ENCODE measurements at places on chromosomes 6 and 20.

GRCh38 chr20:43722153-43722505, 4.7 kb downstream of the GTSF1L start:
- no peak for DNase-seq

DNA sequence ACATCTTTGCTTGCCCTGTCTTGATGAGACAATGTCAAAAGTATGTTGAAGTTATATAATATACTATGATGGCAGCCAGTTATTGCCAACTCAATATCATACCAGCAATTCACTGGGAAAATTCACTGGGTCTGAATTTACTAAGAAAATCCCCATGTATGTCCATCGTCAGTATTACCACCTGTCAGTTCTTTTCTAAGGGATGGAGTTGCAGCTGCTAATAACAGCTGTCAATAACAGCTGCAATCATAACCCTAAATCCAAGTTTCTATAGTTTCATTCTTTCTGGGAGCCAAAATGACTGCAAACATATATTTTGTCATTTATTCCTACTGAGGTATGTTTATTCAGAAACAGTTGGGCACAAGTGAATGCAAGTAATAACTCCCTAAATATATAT, 132.6 kb upstream of the RIN2 start:
- DNase-seq, result no peak

DNA sequence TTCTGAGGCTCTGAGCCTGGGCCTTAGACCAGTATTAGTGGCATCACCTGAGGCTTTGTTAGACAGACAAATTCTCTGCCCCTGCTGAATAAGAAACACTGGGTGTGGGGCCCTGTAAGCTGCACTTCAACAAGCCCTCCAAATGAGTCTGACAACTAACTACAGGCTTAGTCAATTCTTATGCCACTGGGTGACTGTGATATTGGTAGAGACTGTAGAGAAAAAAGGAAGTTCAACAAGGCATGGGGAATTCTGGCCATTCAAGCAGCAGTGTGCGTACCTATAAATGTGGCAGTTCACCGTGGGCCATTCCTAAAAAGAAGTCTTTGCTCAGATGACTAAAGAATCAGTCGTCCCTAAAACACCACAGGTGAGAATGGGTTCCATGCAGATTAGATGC, 82.7 kb downstream of the MDN1 start:
- DNase-seq, result no peak

DNA sequence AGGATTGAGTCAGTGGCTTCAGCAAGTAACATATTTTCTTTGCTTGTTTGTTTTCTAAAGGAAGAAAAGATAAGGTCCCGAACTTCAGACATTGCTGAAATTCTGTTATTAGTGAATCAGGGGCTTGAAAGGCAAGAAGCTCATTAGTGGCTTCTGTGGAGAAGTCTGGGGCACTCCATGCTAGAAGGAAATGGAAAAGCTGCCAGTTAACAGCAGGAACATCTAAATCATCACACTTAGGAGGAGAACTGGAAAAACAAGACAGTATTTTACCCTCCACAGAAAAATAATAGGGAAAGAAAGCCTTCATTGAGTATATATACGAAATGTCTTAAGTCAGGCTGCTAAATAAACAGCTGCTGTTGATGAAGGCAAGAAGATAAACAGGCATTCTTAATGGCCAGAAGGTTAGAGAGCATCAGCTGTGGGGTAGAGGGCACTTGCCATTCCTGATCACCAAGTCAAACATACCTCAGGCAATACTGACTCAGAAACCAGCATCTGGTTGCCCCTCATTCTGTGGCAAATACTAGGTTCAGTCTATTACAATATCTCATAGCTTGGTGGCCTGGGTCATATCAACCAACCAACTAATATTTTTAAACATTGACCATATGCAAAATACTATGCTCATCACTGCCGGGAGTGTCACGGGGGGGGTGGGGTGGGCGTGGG, 143.2 kb upstream of the TENT5A start:
- DNase-seq, result no peak

DNA sequence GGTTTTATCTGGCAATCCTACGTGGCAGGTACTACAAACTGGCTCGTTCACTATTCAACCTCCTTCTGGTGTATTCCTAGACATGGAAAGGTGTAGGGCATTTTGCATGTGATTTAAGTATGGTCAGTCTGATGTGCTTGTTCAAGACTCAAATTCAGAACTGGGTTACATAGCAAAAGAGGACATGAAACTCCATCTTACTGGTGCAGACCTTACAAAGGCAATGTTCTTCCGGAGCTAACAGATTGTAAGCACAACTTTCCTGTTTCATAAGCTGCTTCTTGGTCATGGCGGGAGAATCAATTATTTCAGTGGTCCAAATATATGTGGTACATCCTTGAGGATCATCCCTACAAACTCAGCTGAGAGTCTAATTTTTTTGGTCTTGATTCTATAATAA, 703.4 kb downstream of the EPM2A start:
- DNase-seq, result no peak

- peak; percentile 98 for DNase-seq
Measured at GRCh38 chr6:132362442-132363185, 38.7 kb downstream of the MOXD1 start.

DNA sequence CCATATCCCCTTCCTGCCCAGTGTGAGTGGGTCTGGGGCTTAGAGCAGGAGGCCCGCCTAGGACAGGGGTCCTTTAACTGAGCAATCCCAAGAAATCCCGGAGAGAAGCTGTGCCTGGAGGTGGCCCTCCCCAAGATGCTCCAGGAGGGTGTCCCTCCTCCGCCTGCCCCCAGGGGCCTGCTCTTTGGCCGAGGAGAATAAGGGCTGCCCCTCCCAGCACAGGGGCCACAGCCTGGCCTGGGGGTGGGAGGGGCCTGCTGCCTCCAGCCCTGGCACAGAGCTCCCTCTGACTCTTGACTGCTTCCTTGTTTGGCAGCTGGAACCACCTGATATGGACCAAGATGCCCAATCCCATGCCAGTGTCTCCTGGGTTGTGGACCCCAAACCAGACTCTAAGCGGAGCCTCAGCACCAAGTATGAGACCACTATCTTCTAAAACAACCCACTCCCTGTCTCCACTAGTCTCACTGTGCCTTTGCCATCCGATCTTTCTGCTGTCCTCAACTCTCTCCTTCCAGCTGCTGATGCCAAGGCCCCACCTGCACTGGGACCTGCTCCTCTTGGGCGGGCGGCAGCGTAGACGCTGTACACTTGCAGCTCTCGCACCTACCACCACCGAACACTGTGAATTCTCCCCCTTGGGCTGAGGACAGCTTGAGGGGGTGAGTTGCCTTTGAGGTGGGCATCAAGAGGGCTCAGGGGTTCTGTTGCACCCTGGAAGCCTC, 54.3 kb downstream of the TCP11 start:
- DNase-seq, result no peak

DNA sequence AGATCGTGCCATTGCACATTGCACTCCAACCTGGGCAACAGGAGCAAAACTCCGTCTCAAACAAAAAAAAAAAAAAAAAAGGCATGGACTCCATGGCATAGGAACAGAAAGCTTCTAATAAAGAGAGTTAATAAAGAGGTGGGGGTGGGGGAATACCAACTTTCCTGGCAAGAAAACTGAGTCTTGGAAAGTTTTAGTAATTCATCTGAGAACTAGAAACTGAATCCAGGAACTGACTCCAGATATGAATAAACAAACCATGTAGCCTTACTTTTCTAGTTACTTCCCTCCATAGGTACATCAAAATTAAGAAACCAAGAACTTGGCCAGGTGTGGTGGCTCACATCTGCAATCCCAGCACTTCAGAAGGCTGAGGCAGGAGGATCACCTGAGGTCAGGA, 38.5 kb downstream of the PTPRT start:
- no peak for DNase-seq

- peak; percentile 50 for DNase-seq
Measured at GRCh38 chr20:57440678-57441509, 49.7 kb downstream of the RBM38 start.

DNA sequence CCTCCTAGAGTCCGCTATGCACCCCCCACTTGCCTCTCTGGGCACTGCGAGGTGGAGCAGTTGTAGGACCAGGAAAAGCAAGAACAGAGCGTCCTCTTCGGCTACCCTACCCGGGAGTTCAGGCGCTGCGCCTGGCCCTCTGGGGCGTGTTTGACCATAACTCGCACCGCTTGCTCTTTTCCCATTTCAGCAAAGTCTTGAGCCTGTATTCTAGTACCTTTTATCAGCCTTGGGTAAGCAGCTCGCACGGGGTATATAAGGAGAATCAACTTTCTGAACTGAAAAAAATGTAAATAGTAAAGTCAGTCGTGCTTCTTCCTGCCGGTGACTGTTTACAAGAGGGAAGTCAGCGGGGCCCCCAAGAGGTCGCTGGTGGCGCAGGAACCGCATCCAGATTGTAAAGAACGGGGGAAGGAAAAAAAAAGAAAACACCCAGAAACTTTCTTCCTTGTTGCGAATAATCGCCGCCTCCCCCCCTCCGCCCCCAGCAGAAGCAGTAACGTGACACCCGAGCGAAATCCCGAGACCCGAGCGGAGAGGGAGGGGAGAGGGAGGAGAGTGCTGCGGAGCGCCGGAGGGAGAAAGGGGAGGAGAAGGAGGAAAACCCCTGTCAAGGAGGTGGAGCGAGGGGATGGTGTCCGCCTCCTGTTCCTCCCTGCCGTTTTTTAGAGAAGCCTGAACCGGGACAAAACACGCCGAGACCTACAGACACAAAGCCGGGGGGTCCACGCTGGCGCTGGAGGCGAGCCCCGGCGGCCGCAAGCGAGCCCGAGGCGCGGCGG, at the start of gene UST:
Gene UST, plus strand, starts transcription at position 668 of the 782 bp plus-strand sequence. CDS start 401 bp downstream, outside the sequence.
- peak; percentile 67 for DNase-seq

- peak; percentile 98 for DNase-seq
Measured at GRCh38 chr20:49447946-49448809, 34.3 kb downstream of the KCNB1 start.

DNA sequence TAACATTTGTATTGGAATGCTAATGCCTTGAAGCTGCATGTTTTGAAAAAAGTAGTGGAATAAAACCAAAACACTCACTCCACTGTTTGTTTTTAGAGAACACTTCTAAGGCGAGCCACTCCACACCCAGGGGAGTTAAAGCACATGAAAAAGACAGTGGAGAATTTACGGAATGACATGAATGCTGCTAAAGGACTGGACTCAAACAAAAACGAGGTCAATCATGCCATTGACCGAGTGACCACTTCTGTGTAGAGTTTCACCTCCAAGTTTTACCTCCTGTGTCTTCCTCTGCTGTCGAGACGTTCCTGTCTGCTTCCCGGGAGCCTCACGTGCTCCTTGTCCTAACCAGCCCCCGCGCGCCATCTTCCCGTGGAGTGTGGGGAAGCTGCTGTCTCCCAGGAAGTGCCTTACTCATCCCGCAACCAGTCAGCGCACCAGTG, 127.8 kb downstream of the LRRC1 start:
- no peak for DNase-seq

DNA sequence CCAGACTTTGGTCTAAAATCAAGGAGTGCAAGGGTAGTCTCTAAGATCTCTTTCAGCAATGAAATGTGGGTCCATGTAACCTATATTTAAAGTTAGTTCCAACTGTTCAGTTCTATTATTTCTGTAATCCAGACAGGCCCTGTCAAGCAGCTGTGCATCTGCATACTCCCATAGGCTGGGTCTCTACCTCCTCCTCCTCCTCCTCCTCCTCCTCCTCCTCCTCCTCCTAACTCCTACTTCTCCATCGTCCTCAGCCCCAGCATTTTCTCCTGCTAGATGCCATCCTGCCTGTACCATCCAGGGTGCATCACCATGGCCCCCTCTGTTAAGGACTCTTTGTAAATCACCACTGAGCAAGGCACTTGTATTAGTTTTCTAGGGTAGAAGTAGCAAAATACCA, 52.4 kb upstream of the TPD52L1 start:
- no peak for DNase-seq

DNA sequence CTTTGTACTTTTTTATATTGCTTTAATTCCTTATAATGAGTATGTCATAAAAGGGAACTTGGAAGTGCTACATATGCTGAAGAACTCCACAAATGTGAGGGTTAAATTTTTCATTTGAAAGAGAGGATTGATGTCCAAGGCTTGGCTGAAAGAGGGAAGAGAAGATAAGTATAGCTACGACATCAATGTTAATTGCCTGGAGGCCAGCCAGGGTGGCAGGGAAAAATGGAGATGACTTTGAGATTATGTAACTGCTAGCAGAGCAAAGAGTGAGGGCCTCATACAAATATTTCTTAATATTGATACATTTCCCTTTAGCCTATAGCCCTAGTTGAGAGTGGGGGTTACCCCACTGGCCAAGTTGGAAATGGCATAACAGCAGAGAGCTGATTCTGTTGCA, 24.8 kb upstream of the RIMS4 start:
- DNase-seq, result no peak

- no peak for DNase-seq
Measured at GRCh38 chr6:166297606-166298005, 10.6 kb downstream of the PRR18 start.

DNA sequence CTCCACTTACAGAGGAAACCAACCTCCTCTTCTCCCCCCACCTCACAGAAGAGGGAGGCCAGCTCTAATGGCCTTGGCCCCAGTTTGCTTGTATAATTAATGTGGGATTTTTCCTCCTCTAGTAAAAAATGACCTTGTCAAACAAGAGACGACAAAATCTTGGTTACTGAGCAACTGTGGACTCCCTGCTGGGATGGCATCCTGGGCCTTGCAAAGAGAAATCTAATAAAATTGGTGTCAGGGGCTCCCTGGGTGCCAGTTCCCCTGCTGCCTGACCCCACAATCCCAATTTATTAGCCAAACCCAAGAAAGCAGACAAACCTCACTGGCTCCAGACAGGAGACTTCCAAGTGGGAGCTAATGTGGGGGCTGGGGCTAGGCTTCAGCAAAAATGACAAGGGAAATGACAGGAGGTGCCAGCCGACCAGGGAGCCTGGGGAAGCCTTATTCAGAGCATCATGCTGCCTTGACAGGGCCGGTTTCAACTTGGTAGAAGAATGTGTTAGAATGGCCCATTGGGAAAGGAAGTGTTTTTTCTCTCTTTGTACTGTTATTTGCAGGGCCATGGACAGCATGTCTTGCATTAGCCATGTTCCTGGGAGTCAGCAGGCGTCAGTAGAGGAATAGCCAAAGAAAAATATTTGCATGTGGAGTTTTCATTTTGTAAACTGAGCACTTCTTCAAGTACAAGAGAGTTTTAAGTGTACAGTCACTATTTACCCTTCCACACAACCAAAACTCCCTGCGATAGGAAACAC, 816.9 kb downstream of the DHX35 start:
- DNase-seq, result no peak

DNA sequence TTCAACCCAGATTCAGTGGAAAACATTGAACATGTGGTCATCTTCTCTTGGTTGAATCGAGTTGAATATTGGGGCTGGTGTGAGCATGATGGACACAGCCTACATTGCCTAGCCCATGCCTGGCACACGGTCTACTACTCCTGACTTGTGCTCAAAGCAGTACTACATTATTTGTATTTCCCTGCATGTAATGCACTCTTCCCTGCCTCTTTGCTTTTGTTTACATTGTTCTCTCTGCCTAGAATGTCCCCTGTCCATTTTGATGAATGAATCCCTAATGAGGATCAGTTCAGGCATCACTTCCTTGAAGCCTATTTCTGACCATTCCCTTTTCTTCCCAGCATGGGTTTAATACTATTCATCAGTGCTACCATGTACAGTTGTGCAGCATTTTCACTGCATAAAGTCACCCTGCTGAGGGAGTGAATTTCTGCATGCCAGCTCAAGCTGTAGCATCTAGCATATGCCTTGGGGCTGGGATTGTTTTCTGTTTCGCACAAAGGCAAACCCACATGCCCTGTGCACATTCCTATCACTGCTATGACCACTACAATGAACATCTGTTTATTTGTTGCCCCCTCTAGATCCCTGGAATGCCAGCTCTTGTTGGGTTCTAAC, 75.3 kb upstream of the CCN6 start:
- no peak for DNase-seq

GRCh38 chr6:63458480-63459115, 113.7 kb upstream of the LOC128125822 start:
- no peak for DNase-seq

All from NCI-H82 (cell line).